ENCODE measurements at places on chromosomes 6 and 20.

GRCh38 chr6:135527960-135528249 is 30.4 kb upstream of the AHI1 start:
- DNase-seq = no peak

GRCh38 chr6:105681061-105681460 is 278.2 kb upstream of the PREP start:
- DNase-seq = no peak

DNA sequence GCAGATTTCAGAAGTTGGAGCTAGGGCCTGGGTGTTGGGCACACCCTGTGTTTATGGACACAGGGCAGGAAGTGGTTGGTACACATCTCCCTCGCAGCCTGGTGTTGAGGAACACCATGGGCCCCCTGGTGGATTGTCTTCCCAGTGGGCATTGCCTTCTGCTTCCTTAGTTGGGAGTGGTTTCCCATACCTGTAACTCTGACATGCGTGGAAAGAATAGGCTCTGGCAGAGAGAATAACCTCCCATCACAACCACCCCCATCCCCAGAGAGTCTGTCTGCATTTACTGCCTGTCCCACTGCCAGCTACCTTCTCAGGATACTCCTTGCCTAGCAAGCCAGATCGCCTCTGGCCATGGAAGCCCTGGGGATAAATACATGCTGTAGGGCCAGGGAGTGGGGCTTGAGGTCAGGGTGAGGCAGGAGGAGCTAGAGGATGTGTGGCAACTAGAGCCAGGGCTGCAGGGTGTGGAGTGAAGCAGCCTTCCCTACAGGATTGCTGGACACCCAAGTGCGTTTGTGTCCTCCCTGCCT is 14.7 kb downstream of the LRRC73 start:
- DNase-seq = peak; percentile 69

GRCh38 chr6:127118298-127119101 is at the start of gene RSPO3:
Gene RSPO3, plus strand, starts transcription at chr6:127118671. Its CDS starts 522 bp downstream, at chr6:127119193.
- DNase-seq = peak; percentile 4

GRCh38 chr6:14889611-14890593 is 356.0 kb upstream of the JARID2 start:
- DNase-seq = no peak

- no peak for DNase-seq
These were observed 6.6 kb upstream of the CCR6 start for GRCh38 chr6:167116109-167116837.

DNA sequence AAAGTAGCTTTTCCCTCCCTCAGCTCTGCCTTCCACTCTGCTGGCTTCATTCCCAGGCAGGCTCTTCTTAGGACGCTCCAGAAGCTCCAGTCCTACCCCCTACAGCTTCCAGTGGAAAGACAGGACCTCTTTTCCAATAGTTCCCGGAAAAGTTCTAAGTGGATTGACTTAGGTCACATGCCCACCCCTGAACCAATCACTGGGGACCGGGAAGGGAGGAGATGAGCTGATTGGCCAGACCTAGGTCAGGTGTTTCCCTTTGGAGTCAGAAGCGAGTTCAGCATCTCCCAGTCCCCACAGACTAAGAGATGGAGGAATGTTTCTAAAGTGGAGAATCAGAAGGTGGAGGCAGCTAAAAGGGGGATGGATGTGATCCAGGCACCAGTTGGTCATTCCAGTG is 62.9 kb upstream of the KCNG1 start:
- no peak for DNase-seq

GRCh38 chr20:36141310-36141709 is 13.2 kb upstream of the EPB41L1 start:
- no peak for DNase-seq

DNA sequence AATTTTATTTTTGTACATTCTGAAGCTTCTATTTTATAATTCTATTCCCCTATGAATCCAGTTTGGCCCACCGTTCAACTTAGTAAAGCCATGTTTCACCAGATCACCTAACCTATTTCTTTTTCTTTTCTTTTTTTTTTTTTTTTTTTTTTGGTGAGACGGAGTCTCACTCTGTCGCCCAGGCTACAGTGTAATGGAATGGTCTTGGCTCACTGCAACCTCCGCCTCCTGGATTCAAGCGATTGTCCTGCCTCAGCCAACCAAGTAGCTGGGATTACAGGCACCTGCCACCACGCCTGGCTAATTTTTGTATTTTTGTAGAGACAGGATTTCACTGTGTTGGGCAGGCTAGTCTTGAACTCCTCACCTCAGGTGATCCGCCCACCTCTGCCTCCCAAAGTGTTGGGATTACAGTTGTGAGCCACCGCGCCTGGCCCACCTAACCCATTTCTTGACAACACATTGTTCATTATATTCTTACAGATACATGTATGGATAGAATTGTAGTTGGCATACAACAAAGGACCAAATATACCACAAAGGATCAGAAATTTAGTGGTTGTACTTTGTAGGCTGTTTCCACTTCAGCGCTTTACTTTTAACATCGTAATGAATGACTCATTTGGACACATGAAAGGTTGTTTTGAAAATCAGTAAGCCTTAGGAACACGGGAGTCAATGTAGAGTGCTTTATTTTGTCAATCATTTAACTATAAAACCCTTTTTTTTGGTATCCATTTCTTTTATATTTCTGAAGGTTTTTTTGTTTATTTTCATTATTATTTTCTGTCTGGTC is 63.2 kb downstream of the GJA1 start:
- DNase-seq = no peak

DNA sequence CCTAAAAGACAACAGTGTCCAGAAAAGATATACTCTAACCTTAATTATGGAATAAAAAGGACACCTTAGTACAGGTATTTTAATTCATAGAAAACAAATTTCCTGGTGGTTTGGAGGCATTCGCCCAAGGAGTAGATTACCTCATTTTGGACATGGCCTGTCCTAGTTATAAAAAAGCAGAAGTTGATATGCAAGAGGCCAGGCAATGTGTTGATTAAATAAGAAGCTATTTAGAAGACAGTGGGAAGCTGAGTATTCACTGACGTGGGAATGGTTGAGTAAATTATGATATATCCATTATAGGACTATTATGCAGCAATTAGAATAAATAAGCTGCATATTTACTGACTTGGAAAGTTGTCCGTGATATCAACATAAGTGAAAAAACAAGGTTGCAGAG is 314.9 kb downstream of the ALDH8A1 start:
- DNase-seq = no peak

GRCh38 chr20:51687108-51687507 is 81.1 kb downstream of the ATP9A start:
- peak; percentile 63 for DNase-seq

GRCh38 chr6:122727244-122727643 is 52.3 kb upstream of the FABP7 start:
- DNase-seq = no peak

GRCh38 chr6:5705252-5705651 is 301.5 kb downstream of the NRN1 start:
- no peak for DNase-seq

- DNase-seq = no peak
These were observed 179.5 kb downstream of the SYNDIG1 start for GRCh38 chr20:24648919-24649318.

DNA sequence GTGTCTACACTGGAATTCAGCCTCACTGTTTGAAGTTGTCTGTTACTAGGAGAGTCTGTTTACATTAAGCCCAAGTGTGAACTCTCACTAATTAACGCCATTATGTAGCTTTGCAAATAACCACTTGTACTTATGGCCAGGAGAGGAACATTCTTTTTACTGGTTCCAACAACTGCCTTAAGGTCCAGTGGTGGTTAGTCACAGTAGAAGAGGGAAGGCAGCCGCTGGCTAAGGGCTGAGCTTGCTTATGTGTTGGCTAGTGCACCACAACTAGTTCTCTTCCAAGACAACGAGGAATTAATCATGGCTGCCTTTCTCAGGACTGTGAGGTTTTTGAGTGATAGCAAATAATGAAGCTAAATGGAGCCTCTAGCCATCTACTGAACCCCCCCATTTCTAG is 14.9 kb upstream of the SLC22A23 start:
- DNase-seq = no peak

GRCh38 chr20:38889050-38889449 is 37.2 kb upstream of the FAM83D start:
- no peak for DNase-seq

DNA sequence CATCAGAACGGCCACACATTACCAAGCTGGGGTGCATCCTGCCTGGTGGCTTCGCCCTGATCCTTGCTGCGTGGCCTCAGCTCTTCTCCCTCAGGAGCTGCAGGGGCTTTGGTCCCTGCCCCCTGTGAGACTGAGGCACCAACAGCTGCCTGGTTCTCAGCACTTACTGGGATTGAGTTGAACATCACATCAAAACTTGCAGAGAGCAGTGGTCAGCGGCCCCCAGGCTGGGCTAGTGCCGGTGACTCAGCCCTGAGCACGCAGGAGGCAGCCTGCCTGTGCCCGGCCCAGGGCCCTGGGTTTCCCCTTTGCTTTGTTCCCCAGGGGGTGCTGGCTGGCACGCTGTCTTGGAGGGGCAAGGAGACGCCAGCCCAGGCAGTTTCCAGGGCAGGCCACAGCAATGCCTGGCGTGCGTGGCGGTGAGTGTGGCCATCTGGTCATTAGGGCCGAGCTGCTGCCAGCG is 63.3 kb downstream of the DLL1 start:
- no peak for DNase-seq

DNA sequence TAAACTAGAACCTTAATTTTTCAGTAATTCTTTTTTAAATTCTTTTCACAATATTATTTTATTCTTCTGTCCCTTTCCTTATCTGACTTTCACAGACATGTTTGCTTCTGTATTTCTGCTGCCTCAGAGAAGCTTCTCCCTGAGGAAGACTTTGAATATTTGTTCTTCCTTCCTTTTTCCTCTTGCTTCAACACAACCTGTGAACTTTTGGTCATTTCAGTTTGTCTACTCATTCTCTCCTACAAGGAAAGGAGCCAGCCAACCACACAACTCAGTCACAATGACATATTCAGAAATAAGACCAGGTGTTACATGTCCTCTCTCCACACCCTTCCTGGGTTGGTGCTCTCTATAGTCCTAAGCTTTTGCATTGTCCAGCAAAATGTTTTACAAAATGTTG is 310.4 kb downstream of the TFAP2B start:
- no peak for DNase-seq

DNA sequence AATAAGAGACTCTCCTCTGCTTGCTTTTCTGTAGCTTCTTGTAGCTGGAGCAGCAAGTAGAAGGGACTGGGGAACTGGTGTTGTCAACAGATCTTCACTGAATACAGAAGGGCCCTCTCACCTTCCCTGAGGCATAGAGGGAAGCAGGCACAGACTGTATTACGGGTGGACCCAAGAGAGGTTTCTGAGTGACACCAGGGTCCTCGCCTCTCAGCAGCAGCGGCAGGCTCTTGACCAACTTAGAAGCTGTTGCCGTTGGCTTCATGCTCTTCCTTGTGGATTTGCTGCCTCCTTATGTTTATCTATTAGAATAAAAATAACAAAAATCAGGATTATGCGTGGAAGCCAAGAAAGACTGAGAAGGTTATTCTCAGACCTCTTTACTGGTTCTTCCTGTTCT is 31.7 kb downstream of the GFRA4 start:
- DNase-seq = no peak

GRCh38 chr6:100906325-100906724 is 25.2 kb upstream of the ASCC3 start:
- DNase-seq = no peak

- no peak for DNase-seq
These were observed 537.4 kb downstream of the PTPRT start for GRCh38 chr20:42652266-42652665.
